ENCODE measurements at places on chromosomes 16 and 17. TPM values are rescaled to one million over a fixed set of nuclear protein-coding genes. Genes with fewer than 3 reads are reported as not detected.
A peak's percentile ranks its signal among the peaks of the same experiment; 100 is the strongest.

The COX6A2 gene
- total RNA-seq = 615 TPM

The RTN4RL1 gene
- 0.81 TPM for total RNA-seq

The LPCAT2 gene
- total RNA-seq = 8.6 TPM

The OR3A3 gene
- not detected for total RNA-seq

The FBXO39 gene
- not detected for total RNA-seq

The CLDN6 gene
- total RNA-seq = not detected

DNA sequence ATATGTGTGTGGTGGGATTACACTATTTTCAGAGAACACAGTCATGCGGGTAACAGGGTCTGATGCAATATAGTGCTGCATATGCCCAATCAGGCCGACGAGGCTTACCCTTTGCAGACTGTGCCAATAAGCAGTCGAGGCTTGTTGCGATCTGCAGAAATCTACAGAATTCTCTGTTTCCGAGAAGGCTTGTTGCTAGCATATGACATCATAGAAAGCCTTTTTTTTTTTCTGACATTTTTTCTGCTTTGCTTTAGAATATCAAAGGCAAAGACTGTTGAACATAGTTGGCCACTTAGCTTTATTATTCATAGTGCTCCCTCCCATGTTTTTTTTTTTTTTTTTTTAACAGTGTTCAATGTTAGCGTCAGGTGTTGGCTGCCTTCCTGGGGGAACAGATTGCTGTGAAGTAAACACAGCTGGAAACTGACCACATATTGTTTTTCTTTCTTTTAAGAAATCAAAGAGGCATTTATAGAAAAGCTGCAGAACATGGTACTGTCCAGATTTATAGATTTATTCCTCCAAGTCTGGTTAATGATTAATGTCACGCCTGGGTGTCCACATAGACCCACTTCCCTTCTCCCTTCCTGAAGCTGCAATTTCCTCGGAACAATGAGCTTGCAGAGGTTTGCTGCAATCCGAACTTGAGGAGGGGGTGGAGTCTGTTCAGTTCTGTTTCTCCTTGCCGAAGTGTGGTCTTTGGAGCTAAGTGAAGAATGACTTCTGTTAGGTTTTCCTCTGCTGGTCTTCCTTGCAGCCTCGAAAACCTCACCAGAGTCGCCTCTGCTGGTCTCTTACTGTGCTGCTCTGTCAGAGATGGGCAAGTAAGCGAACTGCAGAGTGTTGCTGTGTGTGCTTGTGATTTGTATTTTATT, 87.3 kb downstream of the MAP2K6 start:
- DNase-seq = peak; percentile 22

DNA sequence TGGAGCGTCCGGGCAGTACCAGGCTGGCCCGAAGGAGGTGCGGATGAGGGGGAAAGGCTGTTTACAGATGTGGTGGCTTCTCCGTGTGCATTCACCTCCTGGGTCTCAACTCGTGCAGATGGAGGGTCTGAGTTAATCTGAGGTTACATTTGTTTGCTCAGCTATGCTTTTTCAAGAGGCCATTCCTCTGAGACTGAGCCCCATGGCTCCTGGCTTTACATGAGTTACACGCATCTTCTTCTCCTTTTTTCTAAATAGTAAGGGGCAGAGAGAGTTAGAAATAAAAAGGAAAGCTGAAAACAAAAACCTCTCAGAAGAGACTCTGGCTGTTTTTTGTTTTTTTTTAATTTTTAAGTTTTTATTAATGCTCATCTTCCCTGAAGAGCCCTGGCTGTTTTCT, 29.0 kb downstream of the IRF8 start:
- DNase-seq = no peak

GRCh38 chr17:20999044-20999573, 43.7 kb downstream of the USP22 start:
- DNase-seq = no peak
